ENCODE measurements at places on chromosomes 2 and 18. TPM values are rescaled to one million over a fixed set of nuclear protein-coding genes. Genes with fewer than 3 reads are reported as not detected.

The STON1 gene
- total RNA-seq: 1.9 TPM

GRCh38 chr2:110157153-110157793, 41.7 kb upstream of the MALL start:
- DNase-seq: peak; percentile 12

The TNS1 gene
- 0.65 TPM for total RNA-seq

GRCh38 chr2:119696494-119697030, 17.6 kb downstream of the TMEM177 start:
- no peak for DNase-seq

The SLC38A11 gene
- total RNA-seq: not detected

The FIGN gene
- total RNA-seq: not detected

DNA sequence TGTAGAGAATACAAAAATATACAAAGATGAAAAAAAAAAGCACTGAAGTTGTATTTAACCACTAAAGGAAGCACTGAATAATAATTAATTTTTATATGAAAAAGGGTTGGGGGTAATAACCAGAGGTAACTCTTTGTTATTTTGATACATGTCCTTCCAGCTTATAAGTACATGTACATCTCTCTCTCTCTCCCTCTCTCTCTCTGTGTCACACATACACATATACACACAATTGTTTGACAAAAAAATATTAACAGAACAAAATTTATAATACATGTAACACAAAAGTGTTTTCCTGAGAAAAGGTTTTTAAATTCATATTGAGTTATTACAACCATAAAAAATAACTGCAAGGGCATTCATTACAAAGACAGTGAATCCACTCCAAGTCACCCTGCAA, 4.6 kb downstream of the WIPF1 start:
- DNase-seq: no peak

- no peak for DNase-seq
Measured at GRCh38 chr2:184890311-184890710, 292.0 kb downstream of the ZNF804A start.

GRCh38 chr2:236830926-236831325, 254.8 kb upstream of the COPS8 start:
- no peak for DNase-seq

The EPAS1 gene
- 50.8 TPM for total RNA-seq

The DYTN gene
- not detected for total RNA-seq

- DNase-seq: no peak
Measured at GRCh38 chr18:75016025-75016717, 192.8 kb downstream of the PTGR3 start.

DNA sequence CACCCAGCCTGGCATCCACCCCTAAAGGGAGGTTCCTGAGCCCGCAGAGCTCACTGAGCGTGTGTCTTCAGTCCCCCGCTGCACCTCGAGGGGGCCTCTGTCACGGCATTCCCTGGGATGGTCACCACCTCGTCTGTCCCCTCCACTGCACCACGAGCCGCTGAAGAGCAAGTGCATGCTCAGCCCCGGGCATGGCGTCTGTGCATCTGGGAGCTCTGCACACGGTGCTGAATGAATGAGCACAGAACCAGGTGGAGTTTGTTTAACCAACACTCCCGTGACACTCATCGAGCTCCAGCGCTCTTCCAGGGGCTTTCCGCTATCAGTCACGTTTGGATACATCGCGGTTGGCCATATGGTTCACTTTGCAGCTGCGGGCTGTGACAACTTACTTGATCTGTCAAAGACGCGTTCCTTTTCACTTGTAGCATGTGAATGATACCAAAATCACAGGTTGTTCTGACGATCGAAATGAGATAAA, 9.2 kb downstream of the ALLC start:
- DNase-seq: no peak

The GAL3ST2 gene
- 0.53 TPM for total RNA-seq

The EFR3B gene
- 0.60 TPM for total RNA-seq

DNA sequence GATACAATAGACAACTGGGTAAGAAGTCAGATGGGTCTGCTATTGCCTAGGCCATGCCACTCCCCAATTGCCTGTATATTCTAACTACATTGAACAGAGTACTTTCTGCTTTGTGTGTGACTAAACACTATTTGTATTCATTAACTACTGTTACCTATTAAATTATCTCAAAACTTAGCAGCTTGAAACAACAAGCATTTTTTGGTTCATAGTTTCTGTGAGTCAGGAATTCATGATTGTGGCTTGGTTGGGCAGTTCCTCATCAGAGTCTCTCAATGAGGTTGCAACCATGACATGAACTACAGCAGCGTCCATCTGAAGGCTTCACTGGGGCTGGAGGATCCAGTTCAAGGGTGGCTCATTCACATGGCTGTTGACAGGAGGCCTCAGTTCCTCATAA, 205.7 kb downstream of the EN1 start:
- no peak for DNase-seq

- DNase-seq: no peak
Measured at GRCh38 chr2:121260370-121261154, 24.4 kb downstream of the TFCP2L1 start.

DNA sequence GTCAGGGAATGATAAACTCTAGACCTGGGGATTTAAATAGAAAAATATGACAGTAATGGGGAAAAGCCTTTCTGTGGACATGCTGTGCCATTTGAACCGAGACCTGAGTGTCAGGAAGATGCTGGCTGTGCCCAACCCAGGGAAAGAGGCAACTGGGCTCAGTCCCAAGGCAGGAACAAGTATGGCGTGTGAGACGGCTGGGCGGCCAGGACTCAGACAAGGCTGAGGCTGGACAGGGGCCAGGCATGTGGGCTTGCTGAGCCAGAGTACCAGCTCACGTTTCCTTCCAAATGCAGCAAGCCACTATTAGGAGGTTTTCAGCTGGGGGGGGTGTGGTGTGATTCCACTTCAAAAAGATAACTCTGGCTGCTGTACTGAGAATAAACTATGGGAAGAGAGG, 92.4 kb downstream of the INPP5D start:
- DNase-seq: no peak

DNA sequence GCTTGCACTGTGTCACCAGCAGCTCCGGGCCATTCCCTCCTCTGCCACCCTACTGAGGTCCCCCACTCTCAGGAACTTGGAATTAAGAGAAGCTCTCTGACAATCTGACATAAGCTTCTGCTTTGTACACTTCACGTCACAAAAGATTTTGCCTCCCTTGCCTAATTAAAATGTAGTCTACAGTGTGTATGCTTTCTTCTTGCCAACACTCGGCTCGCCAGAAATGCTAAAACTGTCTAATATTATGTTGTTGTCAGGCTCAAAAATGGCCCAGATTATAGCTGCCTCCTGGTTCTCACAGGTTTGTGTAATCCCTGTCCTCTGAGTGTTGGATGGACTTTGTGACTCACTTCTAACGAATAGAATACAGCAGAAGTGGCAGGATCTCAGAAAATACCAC, 474.7 kb downstream of the MBD2 start:
- DNase-seq: no peak

DNA sequence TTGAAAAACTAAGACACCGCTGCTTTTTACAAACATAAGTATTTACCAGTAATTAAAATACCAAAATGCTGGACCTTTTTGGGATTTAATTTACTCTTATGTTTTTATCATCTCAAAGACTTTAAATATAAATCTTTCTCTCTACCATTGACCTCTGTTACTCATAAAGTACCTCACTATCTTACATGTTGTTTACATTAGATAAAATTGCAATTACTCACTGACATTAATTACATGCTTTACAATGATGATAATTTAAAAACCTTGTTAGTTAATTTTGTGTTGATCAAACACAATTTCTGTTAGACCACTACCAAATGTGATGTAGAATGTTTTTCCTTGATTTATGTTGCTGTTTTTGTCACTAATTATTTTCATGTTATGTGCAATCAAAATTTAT, 139.5 kb downstream of the PTH2R start:
- DNase-seq: no peak

The ERICH2 gene
- total RNA-seq: 0.58 TPM

DNA sequence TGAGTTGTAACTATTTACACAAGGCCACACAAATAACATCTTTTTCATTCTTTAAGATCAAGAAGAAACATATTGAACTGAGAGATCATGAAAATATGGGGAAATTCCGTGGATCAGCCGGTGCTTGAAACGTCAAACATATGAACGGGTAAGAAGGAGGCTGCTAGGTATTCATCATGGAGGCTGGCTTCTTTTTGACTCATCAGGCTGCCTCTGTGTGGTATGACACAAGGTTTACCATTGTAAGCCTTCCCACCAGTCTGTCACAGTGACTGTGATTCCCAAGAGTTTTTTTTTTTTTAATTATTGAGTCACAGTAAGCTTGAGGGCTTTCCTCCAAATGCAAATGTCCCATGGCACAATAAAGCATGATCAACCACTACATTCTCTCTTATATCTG, 506.9 kb downstream of the BCL11A start:
- DNase-seq: no peak

The CYBRD1 gene
- total RNA-seq: 3.2 TPM

The CIDEA gene
- total RNA-seq: not detected

DNA sequence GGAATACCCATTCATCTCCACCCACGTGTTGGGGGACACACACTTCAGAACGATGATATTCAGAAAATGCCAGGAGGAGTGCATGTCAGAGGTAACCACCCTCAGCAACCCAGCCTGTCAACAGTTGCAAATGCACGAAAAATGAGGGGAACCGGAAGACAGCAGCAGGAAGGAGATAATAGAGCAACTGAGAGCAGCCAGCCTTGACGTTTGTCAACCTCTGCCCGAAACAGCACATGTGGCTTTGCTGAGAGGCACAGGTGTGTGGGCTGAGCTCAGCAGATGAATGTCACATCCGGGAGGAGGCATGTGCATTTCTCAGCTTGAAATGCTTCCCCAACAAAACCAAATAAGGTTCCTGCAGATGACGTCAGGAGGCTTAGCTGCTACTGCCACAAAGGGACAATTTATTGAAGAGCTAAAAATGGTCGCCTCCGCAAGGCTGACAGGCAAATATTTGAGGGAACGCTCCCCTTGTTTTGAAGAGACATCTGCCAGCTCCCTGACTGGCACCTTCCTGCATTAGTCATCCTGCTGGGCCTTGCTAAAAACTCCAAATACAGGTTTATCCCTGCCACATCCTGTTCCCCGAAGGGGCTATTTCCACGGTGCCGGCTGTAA, 419.0 kb downstream of the NBAS start:
- DNase-seq: peak; percentile 86

DNA sequence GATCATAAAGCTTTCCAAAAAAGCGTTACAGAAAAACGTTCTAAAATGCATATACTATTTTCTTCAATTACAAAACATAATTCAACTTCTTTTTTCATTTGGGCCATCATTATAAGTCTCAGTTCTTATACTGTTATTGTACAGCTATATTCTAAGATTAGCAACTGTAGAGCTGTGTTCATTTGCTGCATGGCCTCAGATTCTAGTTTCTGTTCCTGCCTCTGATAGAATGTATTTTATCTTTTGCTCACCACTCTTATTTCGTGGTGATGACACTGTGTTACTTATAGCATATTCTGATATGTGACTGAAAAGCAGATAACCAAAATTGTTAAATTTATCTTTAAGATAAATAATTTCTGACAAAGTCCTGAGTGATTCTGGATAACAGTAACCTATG, 67.2 kb downstream of the PTRHD1 start:
- no peak for DNase-seq

The EGR4 gene
- 1.6 TPM for total RNA-seq

GRCh38 chr2:170524828-170525565, 190.1 kb upstream of the SP5 start:
- DNase-seq: no peak

- DNase-seq: no peak
Measured at GRCh38 chr2:176325732-176326131, 56.5 kb downstream of the MTX2 start.

DNA sequence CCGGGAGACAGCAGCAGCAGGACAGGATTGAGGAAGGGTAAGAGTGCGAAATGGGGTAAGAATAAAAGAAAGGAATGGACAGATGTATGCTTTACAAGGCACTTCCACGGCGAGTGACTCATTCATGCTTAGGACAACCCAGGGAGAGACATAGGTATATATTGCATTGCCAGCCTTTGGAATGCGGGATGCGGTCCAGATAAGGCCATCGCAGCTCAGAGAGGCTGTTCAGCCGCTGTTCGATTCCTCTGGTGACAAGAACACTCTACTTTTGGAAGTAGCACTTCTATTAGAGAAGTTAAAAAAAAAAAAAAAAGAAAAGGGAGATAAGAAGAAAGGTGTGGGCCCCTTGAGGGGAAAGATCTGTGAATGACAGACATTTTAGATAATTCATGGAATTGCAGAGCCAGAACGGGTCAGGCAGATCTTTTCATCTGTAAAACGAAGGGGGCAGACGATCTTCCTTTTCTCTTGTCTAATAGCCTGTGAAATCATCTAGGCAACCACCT, 819 bp upstream of the NCOA1 start:
- no peak for DNase-seq

DNA sequence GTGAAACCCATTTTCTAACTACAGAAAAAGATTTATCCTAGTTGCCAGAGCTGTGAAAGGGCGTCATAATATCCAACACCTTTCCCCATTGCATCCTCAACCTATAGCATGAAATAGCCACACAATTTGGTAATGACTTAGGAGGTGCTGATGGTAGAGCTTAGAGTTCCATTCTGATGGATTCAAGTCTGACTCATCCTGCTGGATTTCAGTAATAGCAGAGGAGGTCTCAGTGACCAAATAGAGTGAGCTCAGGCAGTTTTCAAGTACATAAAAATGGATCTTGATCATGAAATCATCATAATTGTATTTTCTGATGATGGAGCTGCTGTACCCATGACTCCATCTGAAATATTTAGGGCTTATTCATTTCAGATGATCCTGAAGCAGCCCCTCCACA, 270.7 kb upstream of the KLHL29 start:
- DNase-seq: no peak

DNA sequence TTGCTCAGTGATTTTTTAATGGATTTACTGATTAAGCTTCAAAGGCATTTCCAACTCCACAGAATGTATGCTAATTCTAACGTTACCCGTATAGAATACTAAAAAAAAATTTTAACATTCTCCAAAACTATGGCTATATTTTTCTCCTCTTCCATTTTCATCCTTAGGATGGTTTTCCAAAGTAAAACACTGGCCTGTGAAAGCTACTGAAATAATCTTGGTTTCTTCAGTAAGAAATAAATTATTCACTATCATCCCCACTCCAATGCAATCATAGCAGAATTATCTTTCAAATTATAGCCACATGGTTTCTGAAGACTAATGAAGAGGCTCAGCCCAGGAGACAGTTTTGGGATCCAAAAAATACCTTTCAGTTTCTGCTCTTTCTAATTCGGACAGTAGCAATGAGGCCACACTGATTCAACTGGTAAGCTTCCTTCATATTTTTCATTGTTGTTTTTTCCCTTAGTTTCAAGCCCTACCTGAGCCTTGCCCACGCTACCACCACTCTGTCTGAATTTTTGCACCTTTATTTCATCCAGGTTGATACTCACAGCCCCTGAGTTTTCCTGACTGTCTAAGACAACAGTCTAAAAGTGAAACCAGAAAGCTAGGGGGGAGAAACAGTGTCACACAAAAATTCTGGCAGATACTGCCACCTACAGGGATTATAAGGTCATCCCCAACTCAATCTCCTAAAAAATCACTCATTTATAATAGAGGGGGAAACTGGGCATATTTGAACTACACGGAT, 887.9 kb downstream of the NRXN1 start:
- peak; percentile 0 for DNase-seq

The ARHGAP15 gene
- total RNA-seq: 111 TPM

The LYG1 gene
- total RNA-seq: 0.83 TPM

The SGPP2 gene
- 20.9 TPM for total RNA-seq

All from activated T-cell treated with anti-CD3 and anti-CD28 coated beads, Interleukin-2, amount 50 U/mL, for 72 hours (primary cell).